ENCODE measurements at places on chromosomes 7 and 10.

DNA sequence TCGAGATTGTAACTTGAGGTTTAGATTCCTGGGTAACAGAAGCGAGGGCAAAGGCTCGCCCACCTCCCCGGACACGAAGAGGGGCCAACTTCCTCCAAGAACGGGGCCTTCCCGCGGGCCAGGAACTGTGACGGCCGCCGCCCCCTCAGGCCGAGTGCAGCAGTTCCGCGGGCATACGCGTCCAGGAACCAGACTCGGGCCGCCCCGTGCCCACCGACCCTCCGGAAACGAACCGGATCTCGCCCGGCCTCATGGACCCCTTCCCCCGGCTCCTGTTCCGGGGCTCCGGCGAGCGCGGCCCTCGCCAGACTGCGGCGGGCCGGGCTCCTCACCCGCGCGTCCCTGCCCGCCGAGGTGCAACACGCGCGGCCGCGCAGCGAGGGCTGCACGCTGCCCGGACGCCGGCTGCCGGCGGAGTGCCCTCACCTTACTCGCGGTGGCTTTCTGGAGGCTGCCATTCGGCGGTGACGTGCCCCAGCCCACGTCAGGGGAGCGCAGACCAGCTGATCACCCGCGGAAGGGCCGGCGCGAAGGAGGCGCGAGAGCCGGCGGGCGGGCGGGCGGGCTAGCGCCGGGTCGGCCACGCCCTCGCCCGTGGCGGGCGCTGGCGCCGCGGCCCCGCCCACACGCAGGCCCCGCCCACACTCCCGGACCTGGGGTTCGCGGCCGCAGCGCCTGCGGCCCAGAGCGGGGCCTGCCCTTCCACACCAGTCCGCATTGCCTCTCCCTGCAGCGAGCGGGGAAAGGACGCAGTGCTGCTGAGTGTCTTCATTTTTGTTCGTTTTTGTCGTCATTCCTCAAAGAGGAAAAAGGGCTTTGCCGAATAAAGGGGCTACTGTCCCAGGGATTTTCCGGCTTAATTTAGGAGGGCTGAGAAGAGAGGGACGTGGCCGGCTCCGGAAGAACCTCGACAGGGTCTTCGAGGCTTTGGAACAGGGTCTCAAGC, at the start of gene XPNPEP1:
XPNPEP1 (minus strand) TSS at position 536 of the 946 bp plus-strand sequence; CDS start at position 458, 78 bp downstream.
- DNase-seq = peak; percentile 71

DNA sequence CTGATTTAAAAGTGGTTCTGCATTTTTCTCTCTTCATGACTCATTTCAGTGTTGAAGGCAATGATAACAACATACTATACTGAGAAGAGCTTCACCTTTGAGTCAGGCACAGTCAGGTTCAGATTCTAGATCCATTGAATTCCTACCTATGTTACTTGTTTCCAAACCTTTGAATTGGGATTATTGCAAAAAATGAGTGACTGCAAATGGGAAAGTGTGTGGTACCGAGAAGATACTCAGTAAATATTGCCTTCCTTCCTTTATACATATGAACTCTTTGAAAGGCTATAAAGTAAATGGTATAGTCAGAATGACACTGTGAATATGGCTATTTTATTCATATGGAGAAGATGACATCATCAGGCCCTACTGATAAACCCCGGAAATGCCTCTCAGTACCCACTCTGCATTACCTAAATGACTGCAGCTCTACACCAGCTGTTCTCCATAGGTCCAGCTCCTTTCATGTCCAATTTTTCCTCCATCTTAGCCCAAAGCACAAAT, 66.7 kb upstream of the FGL2 start:
- no peak for DNase-seq

DNA sequence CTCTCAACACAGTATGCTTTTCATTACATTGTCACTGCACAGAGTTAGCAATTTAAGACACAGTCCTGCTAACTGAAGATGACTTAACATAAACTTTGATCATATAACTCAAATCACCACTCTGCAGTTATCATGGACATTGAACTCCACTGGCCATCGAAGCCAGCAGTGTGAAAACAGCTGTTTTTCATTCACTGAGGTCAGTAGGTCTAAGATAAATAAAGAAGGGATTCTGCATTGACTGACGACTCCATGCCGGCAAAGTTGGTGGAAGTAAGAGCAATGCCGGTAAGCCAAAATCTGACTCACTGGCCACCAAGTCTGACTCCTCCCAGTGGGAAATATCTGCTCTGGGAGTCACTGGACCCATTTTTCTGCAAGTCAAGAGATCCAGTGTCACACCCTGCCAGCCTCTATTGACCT, 449.9 kb upstream of the ANKRD30A start:
- DNase-seq = no peak

DNA sequence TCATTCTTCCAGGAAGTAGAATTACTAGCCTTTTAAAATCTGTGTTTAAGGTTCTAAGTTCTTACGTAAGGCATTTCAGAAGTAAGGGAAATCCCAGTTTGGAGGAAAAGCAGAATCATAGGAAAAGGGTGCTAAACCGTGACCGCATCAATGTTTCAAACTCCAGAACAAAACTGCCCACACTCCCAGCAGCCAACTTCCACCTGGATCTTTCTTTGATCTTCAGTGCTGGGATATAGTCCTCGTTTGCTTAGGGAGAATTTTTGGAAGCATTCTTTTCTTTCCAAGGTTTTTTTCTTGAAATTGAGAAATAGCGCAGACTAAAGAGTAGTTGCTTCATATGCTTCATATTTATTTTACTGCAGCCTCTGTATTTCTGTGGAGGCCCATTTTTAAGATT, 8.9 kb downstream of the PROSER2 start:
- no peak for DNase-seq

DNA sequence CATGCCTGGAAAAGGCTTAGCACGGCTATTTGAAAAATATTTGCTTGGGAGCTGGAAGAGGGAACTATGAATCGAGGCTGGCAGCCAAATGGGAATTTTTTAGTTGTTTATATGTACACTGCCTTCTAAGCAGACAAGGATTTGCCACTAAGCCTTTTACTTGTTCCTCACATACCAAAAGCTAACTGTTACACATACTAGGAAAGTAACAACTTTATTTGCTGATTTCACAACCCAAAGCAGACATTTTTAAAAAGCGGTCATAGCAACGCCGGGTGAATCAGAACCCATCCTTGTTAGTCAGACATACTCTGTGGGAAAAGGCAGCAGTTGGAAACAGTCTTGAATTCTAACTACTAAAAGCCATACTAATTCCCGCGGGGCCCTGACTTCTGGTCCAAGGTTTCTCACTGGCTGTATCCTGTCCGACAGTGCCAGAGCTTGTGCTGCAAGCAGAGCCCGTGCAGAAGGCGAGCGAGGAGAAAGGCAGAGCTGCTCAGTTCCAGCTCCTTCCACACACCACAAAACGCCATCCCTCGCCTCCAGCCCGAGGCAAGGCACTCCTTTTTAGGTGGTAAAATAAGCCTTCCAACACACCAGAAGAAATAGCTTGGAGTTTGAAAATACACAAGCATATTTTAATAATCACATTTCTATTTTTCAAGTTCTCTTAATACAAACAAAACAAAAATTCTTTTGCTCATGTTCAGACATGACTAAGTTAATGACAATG, 89.2 kb downstream of the RNF216 start:
- DNase-seq = no peak

DNA sequence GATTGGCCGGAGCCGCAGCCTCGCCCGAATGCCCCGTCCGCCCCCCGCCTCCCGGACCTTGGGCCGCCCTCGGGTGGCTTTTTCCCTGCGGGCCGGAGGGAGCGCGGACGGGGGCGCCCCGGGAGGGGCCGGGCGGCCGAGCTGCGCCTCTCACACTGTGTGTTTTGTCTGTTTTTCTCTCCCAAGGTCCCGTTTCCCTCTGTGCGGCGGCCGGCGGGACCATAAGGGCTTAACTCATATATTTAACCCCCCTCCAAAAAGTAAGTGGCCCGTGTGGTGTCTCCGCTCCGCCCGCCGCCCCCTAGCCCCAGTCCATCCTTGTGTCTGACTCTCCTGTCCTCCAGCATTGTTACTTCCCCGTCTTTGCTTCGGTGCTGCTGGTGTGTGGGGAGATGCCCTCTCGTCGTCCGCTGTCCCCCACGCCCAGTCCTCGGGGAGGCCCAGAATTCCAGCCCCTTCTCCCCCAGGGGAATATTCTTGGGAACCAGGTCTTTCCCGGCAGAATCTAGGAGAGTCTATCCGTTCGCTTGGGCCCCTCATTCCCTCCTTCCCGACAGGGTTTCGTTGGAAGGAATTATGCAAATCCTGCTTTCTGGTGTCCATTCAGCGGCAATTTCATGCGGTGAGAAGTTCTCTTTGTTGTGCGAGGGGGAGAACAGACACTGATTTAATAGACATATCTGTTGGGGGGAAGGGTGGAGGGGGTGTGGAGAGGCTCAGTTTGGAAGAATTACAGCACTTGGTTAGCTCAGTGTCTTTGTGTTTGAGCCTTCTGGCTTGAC, 1.3 kb downstream of the LCOR start:
- DNase-seq = no peak

DNA sequence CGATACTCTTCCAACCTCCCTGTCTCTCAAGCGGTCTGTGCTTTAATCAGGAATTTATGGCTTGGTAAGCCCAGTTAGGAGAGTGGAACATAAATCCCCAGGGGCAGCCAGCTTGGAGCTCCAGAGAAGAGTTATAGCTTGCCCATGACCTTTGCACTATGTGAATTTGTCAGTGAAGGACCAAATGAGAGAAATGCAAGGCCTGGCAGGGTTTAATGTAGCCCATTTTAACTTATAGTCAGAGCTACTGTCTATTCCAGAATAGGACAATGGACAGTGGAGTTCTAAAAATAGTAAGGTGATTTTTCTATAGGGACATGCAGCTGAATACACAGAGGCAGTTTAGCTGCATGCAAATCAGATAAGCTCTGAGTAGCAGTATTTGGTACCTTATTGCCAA, 142.6 kb upstream of the CAV2 start:
- DNase-seq = no peak

- DNase-seq = no peak
These were observed 509.5 kb downstream of the DNAJB6 start for GRCh38 chr7:157846271-157846670.

GRCh38 chr7:55526770-55527169, 45.5 kb downstream of the VOPP1 start:
- no peak for DNase-seq

- DNase-seq = peak; percentile 51
These were observed 145.2 kb downstream of the FRMD4A start for GRCh38 chr10:14185316-14186045.

DNA sequence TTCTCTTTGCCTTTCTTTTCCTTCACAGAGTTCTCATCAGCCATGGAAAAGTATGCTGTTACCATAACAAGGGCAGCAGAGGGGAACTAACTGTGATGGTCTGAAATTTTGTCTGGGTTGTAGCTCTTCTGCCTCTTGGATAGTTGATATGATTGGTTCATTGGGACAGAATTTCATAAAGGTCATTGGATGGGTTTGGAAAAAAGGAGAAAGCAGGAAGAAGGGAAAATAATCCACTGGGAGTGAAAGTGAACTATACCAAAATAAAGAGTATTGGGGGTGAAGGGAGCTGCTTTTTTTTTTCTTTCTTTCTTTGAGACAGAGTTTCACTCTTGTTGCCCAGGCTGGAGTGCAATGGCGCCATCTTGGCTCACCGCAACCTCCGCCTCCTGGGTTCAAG, 5.8 kb downstream of the EIF4EBP2 start:
- no peak for DNase-seq

GRCh38 chr7:35725280-35725680, 30.3 kb upstream of the HERPUD2 start:
- DNase-seq = peak; percentile 76

DNA sequence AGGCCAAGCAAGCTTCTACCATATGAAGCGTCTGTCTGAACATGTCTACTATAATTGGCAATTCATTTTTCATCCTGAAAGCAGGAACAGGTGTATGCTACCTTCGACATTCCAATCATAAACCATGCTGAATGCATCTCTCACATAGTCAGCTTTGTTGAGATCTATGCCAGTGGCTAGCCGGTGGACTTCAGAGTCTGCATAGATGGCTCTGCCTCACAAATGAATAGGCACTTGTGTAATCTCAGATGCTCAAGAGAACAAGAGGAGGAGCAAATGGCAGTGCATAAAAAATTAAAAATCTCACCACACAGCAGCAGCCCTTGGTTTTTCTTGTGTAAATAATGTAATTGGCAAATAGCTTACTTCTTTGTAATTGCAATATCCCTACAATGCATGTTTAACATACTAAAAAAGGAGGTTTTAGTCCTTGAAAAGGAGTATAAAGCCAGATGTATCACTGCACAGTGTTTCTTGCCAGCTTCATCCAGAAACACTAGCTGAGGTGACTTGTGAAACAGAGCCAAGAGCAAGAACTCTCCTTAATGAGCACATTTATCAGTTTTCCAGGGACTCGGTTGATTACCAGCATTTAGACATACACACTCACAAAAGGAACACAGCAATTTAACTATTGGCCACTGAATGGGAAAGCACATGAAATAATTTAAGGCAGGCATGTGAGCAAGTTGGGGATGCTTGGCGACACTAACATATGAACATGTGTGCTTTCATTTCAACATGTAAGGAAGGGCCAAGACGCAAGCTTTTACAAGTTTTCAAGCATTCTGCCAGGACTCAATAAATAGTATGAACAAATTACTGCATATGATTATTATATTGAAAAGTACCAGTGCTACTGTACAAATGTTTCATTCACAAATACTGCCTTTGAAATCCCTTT, 249.9 kb upstream of the PLXNA4 start:
- no peak for DNase-seq

GRCh38 chr10:132961420-132961786, 19.0 kb upstream of the CFAP46 start:
- DNase-seq = no peak

DNA sequence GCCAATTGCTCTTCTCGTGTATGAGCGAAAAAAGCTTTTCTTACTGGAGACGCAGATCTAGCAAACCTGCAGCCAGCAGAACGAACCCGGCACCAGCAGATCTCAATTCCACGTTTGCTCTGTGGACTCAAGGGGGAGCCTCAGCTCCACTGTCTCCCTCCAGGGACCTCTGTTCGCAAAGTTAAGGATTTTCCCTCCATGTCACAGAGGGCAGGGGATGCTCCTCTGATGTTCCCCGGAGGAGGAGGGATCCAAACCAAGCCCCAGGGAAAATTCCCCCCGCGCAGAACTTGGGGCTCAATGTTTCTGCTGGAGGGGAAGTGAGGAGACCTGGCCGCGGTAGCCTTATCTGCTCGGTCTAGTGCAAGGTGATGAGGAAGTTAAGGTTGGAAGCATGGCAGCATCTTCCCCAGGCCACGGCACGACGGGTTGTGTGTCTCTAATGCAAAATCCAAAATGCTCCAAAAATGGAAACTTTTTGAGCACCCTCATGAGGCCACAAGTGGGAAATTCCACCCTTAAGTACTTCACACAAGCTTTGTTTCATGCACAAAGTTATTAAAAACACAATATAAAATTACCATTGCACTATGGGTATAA, 9.0 kb downstream of the IQCE start:
- no peak for DNase-seq

GRCh38 chr10:30774261-30774660, 144.7 kb upstream of the LYZL2 start:
- DNase-seq = no peak

Measured in effector memory CD8-positive, alpha-beta T cell (primary cell).